Activated T-cell treated with anti-CD3 and anti-CD28 coated beads for 1 hour (primary cell): ENCODE measurements at places on chromosomes 4 and X.

DNA sequence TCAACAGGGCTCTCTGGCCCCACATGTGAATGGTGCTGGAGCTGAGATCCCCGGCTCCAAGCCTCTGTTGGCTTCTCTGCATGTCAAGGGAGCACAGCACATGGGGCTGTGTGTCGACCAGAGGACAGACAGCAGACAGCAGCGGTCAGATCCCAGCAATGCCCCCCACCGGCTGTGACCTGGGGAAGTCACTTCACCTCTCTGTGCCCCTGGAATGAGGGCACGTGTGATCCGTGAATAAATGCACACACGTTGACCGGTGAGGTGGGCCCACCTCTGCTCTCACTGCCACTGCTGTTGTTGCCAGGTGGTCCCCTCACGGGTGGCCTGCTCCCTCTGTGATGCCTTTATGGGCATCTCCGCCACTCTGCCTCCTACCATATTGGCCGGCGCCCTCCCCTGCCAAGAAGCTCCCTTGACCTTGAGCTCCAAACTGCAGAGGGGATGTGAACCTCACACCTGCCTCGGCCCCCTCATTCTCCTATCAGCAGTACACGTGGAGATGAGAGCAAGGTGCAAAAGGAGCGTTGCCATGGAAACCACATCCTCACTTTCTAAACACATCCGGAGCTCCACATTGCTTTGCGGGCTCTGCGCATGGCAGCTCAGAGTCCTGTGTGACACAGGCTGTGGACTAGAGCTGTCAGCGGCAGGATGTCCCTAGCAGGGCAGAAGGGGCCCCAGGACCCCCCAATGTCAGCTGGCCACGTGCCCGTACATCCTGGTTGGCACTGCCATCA lies 75.4 kb downstream of the ABLIM2 start:
- DNase-seq = no peak

DNA sequence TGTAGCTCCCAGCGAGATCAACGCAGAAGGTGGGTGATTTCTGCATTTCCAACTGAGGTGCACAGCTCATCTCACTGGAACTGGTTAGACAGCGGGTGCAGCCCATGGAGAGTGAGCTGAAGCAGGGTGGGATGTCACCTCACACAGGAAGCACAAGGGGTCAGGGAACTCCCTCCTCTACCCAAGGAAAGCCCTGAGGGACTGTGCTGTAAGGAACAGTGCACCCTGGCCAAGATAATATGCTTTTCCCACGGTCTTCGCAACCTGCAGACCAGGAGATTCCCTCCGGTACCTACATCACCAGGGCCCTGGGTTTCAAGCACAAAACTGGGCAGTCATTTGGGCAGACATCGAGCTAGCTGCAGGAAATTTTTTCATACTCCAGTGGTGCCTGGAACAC lies 216.4 kb upstream of the TET2 start:
- DNase-seq = no peak

DNA sequence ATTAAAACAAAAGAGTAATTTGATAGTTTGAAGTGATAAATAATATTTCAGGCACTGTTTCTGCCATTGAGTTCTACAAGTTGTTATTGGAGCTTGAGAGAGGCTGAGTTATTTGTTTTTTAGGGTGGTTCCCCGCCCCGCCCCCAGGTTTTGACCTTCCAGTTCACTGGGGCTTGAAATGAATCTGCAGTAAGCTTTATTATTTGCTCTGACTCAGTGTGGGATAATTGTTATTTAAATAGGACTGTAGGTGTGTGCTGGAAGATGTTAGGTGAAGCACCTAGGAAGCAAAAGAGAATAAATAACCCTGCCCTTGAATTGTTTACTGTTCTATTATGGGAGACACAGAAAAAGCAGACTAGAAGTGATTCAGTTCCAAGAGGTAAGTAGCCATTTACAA lies 81.2 kb upstream of the KCNIP4 start:
- DNase-seq = no peak

- no peak for DNase-seq
These were observed 1262.0 kb upstream of the ADGRL3 start for GRCh38 chr4:59938166-59938565.
